ENCODE measurements at places on chromosomes 4 and X.

GRCh38 chrX:5718651-5719050, 510.0 kb downstream of the NLGN4X start:
- no peak for DNase-seq

- no peak for DNase-seq
These were observed 25.1 kb downstream of the PIR start for GRCh38 chrX:15468036-15468435.

DNA sequence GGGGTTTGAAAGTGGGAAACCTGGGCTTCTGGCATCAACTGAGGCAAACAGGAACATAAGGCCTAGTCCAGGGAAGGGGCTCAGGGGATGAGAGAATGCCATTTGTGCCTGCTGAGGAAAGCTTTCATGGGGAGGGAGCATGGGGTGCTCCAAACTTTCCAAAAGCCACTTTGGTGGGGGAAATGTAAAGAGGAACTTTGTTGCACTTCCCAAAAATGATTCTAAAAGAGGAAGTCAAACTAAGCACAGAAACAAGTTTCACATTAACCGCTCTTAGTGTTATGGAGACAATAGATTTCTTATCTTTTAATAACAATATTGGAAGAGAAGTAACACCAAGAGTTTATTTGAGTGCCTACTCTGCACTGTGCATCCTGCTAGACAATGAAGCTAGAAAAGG, 32.3 kb downstream of the GAB3 start:
- no peak for DNase-seq

- no peak for DNase-seq
These were observed 23.1 kb upstream of the GABRE start for GRCh38 chrX:151997539-151997938.

DNA sequence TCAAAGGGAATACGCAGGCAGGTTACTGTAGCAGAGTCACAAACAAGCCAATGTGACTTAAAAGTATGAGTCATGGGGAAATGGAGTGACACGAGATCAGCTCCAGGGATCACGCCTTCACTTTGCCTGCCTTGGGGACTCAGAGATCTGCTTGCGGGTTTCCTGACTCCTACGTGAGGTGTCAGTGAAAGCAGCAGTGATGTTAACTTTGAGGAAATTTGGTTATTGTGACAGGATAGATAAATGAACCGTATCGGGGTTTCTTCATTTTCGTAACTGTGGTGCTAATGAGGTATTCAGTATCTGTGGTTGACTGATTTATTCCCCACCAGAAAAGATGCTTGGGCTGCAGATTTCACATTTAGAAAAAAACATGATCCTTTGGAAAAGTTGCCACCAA, 383.3 kb upstream of the ZFP42 start:
- no peak for DNase-seq

DNA sequence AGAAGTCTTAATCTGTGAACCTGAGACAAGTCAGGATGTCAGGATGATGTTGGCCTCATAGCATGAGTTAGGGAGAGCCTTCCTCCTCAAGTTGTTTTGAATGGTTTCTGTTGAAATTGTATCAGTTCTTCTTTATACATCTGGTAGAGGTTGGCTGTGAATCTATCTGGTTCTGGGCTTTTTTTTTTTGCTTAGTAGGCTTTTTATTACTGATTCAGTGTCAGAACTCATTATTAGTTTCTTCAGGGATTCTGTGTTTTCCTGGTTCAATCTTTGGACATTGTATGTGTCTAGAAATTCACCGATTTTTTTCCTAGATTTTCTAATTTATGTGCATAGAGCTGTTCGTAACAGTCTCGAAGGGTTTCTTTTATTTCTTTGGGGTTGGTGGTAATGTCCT, 14.9 kb downstream of the GLUD2 start:
- DNase-seq: no peak

DNA sequence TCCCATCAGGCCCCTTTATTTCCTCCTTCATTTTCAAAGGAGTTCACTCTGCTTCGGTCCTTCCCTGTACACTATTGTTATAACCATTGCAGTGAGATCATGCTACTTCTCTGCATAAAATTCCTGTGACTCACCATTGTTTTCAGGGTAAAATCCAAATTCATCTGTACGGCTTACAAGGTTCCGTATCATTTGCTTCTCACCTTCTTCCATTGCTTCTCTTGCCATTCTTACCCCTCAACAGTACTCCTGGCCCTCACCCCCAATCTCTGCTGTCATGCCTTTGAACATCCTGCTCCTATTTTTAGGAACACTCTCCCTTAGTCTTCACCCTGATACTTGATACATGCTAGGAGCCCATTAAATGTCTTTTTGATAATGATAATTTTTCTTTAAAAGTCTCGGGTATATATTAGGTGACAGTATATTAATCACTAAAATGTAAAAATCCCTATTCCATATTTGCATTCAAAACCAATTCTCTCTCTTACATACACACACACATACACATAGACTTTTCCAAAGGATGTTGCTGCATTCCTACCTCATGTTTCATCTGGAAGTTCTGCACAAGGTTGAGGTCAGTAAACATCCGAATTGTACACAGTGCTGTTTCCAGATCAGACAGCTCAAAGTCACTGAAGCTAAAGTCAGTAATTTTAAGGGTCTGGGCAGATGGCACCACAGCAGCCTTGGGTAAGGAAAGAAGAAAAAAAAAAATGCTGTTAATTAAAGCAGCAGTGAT, 103.4 kb downstream of the PDE5A start:
- DNase-seq: no peak

GRCh38 chr4:55251342-55251741, 94.7 kb upstream of the SRD5A3 start:
- DNase-seq: no peak

GRCh38 chrX:50565718-50566117, 95.1 kb upstream of the DGKK start:
- no peak for DNase-seq

GRCh38 chrX:45771114-45771513, 570.4 kb upstream of the DIPK2B start:
- DNase-seq: no peak

GRCh38 chr4:153531976-153532626, 65.9 kb downstream of the TMEM131L start:
- no peak for DNase-seq

DNA sequence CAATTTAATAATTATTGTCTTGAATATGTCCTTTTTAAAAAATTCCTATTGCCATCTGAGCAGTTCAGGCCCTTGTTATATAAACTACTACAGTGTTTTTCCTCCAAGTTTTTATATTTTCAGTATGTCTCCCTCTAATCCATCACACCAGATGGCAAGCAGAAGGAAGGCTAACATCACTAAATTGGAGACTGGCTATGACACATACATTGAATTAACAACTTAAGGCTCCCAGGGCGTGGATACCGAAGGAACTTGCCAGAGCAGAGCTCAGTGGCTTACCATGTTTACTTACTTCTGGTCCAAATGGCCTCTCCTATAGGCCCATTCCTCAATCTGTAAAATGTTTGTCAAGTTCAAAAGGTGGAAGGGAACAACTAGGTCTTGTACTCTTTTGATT, 13.0 kb downstream of the MAGEB1 start:
- no peak for DNase-seq

DNA sequence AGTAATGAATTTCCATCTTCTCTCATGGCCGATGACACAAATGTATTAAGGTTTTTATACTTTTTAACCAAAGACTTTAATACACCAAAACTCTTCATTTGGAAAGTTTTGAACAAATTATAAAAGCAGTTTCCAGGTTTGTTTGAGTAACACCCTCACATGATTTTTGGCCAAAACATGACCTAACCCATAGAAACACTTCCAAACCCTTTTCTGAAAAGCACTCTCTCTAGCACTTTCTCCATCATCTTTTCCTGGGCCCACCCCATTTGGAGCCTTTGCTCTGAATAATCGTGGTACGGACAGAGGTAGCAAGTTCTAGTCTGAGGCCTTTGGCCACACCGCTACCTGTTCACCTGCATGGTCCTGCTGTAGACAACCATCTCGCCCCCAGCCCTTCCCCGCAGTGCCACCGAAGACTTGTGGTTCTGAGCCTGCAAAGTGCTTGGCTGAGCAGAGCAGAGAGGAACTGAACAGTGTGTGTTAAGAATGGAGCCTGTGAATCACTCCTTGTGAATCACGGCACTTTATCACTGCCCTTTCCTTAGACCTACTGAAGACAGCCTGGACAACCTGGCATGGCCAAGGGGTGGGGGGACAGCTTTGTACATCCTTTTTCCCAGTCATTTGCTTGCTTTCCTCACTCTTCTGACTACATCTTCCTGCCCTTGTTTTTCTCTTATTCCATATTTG, 181.8 kb downstream of the PTTG2 start:
- DNase-seq: no peak

GRCh38 chr4:90946945-90947344, 819.8 kb downstream of the CCSER1 start:
- DNase-seq: no peak

- no peak for DNase-seq
These were observed 876.6 kb upstream of the GRID2 start for GRCh38 chr4:91427171-91427570.

GRCh38 chrX:133549295-133549933, 134.1 kb upstream of the GPC4 start:
- no peak for DNase-seq

DNA sequence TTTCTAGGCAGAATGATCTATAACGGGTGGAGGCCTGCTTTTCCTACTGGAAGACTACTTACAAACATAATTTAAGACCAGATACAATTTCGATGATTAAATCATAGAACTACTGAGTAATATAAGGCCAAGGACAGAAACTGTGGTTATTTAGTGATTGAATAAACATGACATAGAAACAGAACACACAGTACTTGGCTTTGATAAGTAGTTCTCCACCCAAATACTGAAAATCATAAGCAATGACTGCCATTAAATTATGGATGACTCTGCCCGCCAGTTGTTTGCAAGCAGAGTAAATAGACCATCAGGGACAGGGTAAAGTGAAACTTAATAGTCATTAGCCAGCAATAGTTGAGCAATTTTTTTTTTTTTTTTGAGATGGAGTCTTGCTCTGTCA, 17.2 kb upstream of the SMIM14 start:
- no peak for DNase-seq

DNA sequence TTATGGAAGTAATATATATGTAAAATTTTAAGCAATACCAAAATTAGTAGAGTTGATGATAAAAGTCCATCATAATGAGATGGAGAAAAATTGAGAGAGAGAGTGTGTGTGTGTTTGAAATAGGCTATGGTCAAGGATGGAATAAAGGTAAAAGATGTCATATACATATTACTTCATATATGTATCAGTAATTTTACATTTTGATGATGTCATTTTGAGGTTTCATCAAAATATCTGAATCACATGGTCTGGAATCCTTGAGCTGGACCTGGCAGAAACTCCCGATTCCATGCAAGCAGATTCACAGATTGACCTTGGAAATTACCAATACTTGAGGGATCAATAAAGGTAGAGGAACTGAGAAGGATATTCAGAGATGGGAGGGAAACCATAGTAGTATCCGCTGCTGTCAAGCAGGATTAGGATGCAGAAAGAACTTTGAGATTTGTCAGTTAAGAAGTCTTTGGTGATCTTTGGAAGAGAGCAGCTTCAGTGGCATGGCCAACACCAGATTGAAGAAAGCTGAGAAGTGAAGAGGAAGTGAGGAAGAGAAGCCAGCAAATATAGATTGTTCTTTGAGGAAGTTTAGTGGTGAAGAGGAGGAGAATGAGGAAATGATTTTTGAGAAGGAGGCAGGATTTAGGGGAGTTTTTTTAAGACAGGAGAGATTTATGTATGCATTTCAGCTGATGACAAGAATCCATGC, 21.5 kb downstream of the DNAAF6 start:
- no peak for DNase-seq

- no peak for DNase-seq
These were observed 133.1 kb downstream of the AFAP1 start for GRCh38 chr4:7806338-7807090.

DNA sequence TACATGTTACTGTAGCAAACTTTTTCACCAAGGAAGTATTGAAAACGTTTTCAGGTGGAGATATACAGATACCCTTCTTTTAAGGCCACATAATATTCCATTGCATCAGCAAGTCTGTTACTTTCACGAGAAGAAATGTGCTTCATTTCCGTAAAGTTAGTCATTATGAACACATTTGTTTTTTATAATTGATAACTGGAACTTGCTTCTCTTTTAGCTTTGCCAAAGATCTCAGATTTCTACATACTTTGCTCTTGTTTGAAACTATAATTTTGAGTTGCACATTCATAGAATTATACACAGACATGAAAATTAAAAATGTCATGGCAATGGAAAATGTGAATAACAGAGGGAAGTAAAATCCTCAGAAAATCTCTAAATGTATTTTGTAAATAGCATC, 128.7 kb upstream of the GIMD1 start:
- DNase-seq: no peak

DNA sequence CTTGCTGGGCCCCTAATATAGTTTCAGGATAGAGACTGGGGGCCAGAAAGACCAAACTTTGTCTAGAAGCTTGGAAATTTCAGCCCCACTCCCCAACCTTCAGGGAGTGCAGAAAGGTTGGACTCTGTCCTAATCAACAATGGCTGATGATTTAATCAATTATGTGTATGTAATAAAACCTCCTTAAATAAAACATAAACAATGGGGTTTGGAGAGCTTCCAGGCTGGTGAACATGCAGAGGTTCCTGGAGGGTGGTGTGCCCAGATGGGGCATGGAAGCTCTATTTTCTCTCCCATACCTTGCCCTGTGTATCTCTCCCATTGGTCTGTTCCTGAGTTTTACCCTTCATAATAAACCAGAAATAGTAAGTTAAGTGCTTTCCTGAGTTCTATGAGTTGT, 174.2 kb downstream of the GC start:
- DNase-seq: no peak

GRCh38 chrX:18702362-18703195, 4.9 kb upstream of the PPEF1 start:
- no peak for DNase-seq

DNA sequence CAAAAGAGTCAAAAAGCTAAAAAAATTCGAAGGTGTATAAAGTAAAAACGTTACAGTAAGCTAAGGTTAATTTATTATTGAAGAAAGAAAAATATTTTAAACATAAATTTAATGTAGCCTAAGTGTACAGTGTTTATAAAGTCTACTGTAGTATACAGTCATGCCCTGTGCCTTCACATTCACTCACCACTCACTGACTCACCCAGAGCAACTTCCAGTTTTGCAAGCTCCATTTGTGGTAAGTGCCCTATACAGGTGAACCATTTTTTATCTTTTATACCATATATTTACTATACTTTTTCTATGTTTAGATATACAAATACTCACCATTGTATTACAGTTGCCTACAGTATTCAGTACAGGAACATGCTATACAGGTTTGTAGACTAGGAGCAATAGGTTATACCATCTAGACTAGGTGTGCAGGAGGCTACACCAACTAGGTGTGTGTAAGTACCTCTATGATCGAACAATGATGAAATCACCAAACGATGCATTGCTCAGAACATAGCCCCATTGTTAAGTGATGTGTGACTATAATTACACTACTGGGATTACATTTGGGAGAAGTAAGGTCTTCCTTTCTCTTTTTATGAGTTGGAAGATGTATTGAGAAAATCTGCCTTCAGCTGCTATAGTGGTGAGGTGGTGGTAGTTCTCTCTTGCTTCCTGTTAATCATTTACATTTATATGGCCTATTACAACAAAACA, 27.2 kb downstream of the TMSB4X start:
- no peak for DNase-seq

Data from NCI-H1930 (cell line).